ENCODE measurements at places on chromosomes 3 and 15.

- no peak for DNase-seq
Measured at GRCh38 chr15:45869034-45869668, 234.3 kb downstream of the SQOR start.

DNA sequence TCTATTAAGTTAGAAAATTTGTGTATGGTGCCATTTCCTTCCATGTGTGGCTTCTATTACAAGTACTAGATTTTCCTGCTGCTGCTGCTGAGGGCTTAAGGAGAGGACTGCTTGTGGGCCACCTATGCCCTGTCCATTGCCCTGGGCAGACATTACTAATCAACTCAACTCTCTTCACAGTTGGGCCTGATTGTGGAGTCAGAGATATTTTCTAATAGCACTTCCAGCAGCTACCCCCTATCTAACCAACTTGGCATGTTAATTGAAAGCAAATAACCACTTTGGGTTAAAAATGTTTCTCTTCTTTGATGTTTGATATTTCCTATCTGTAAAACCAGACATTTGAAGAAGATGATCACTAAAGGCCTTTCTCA, 242.0 kb downstream of the EDEM1 start:
- no peak for DNase-seq

- DNase-seq = no peak
Measured at GRCh38 chr3:23072693-23073092, 130.4 kb upstream of the UBE2E2 start.

DNA sequence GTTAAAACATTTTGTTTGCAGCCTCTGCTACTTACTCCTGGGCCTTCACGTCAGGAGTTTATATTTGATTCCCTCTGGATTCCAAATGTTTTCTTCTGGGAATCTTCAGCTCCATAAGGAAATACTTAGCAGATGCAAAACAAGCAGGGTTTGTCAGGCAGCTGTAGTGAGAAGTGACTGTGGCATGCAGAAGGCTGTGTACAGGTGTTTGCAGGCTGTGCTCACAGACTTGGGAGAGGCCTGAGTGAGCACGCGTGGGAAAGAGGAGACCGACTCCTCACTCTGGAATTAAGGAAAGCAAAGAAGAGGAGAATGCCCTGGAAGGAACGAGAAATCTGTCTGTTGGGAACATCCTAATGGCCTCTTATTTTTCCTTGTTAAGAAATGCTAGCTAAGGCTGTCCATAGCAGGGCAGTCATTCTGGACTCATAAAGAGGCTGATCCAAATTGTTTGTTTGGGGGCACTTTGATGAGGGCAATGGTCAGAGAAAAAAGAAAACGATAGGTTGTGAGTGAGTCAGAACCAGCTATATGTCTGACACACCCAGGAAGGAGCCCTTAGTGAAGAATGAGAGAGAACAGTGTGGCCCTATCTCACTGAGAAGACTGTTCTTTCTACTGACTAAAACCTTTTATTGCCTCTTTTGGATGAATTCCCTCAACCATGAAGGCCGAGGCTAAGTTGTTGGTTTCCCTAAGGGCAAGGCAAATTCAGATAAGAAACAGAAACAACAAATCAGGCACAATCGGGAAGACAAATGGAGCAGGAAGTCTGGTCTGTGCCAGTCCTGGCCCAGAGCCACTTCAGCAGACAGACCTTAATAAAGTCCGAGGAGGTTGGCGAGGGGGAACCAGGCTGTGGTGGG, 82.6 kb downstream of the TGFBR2 start:
- DNase-seq = peak; percentile 54

DNA sequence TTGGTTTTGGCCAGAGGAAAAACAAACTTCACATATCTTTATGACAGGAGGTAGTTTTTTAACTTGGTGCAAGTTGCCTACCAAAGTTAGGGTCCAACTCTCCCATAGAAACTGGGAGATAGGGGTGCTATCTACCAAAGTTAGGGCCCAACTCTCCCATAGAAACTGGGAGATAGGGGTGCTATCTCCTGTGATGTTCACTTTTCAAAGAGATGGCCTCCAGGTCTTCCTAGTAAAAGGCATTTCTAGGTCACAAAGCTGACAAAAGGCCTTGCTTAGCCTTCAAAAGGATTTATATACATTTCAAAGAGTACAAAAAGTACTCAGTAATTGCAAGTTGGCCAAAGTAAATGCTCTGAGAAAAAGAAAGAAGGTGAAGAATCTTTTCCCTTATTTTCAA, 27.1 kb downstream of the IL1RAP start:
- no peak for DNase-seq

DNA sequence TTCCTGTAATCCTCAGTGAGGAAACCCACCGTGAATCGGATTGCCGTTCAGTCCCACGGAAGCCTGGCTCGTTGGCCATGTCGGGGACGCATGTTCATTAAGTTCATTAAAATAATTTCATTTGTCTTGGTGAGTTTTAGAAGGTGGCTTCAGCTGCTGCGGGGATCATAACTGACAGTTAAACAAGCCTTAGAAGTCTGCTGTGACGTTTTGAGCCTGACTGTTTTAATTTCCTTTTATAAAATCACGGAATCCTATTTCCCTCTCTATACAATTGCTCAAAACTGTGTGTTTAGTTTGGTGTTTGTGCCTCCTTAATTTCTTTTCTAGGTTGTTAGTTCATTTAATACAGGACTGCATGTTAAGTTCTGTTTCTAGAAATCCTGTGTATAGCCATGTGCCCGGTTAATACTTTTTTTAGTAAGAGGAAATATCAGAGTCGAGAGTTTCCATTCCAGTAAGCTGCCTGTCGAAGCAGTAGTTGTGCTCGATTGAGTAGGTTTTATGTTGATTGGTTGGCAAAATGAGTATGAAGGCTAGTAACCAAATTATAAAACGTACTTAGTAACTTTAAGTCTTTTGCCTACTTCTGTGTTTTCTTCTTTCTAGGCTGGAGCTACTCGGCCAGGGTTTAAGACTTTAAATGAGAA, 705 bp downstream of the NIPA2 start:
- peak; percentile 35 for DNase-seq

- no peak for DNase-seq
Measured at GRCh38 chr3:128648940-128649663, 1.5 kb downstream of the RPN1 start.

DNA sequence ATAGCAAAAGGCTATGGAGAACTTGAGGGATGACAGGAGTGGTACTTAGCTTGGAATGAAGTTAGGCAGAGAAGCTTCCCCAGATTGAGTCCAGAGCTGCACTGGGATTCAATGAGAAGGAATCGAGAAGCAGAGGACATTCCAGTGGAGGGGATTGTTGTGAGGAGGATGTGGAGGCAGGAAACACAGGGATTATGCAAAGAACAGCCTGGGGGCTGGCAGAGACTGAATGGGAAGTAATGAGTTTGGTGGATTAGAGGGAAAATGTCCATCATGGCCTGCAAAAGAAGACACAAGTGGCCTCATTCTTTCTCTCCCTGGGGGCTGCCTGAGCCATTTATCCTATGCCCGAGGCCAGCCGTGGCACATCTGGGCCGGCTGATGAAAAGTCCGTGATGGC, 20.5 kb upstream of the SCN10A start:
- no peak for DNase-seq

DNA sequence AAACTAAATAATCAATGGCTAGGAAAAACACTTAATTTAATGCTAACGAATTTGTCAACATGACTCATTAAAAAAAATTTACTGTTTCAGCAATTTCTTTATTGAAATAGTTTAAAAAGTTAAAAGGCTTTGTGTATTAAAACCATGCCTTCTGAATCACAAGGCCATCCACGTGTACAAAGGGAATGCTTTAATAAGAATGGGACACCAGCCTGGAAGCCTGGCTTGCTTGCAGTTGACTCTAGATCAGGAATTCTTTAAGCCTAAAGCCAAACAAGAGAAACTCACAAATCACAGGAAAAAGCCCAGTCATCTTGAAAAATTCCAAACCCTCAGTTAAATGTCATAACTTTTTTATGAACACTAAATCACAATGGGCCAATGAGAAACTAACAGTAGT, 137.6 kb downstream of the PEAK1 start:
- no peak for DNase-seq

DNA sequence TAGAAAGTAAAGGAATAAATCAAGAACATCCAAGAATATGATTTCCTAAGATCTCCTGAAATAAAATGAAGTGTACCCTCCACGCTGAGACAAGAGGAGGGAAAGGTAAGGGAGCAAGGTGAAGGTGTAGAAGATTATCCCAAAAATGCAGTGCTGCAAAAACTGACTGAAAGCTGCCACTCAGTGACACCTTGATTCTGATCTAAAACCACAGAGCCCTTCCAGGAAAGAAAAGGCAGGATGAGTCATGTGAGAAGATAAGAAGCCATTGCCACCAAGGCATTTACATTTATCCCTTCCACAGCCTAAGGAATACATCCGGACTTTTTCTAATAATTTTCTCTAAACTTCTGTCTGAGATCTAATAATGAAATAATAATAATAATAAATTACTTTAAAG, 49.9 kb downstream of the IGSF11 start:
- DNase-seq = peak; percentile 32

DNA sequence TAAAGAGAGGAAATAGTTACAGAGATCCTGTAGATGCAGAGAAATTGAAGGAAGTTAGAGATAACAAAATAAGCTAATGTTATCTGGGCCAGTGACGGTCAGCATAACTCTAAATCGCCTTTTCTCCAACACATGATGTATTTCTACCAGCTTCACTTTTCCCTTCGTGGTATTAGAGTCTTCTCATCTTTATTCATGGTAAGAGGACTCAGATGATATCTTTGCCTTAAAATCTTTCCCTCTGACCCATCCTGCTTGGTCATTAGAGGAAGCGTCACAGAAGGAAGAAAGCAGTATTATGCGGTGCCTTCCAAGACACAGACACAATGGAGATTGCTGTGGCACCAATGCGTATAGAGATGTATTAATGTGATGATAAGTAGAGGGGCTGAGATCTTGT, 320.7 kb upstream of the GOLIM4 start:
- DNase-seq = no peak

DNA sequence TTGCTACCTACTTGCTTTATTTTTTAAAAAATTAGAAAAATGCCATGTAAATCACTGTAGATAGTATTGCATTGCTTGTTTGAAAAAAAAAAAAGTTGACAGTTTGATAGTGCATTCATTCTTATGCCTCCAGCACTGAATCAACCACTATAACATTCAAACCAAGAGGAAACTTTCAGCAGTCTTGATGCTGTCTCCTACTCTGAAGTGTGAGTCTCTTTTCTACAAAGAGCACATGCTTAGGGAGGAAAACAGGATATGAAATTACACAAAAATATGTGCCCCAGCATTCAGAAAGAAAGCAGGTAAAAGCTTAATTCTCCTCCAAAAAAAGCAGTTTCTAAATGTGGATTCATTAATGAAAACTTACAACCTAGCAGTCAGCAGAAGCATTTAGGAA, 78.3 kb downstream of the ZBTB20 start:
- DNase-seq = no peak

GRCh38 chr3:25151281-25151902, 276.7 kb upstream of the RARB start:
- no peak for DNase-seq

- DNase-seq = no peak
Measured at GRCh38 chr3:25711090-25711489, 46.4 kb upstream of the TOP2B start.

GRCh38 chr3:39166134-39166710, 12.8 kb upstream of the CSRNP1 start:
- DNase-seq = no peak

- DNase-seq = no peak
Measured at GRCh38 chr3:150222691-150223489, 185.2 kb upstream of the TSC22D2 start.
